ENCODE measurements at places on chromosomes 11 and 22.

- DNase-seq, result no peak
These were observed 23.5 kb downstream of the TENM4 start for GRCh38 chr11:79417069-79417920.

DNA sequence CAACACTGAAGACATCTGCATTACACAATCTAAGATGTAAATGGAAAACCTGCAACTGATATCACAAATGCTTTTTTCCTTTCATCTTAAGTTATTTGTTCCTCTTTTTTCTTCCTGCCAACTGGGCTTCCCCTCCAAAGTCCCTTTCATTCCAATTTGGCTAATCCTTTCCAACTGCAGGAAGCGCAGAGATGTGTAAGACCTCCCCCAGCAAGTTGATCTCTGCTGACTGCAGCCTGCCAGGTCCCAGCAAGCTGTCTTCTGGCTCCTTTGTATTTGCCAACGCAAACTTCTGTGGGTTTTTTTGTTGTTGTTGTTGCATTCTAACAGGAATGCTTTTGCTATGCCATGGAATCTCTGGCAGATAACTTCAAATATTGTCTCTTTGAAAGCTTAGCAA is 38.5 kb upstream of the LRRC4C start:
- DNase-seq, result no peak

DNA sequence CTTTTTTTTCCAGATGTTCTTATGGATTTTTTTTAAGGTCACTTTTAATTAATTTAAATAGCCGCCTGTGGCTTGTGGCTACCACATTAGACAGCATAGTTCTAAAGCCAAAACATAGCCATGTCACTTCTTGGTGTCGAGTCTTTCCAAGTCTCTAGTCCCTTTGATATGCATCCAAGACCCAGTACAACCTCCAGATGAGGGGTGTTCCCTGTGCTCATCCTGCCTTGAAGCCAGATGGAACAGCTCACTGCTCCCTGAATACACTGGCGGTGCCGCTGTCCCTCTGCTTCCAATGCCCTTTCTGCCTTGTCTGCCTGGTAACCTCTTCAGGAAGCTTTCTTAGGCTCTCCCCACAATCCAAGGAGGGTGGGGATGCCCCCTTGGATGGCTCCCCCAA is 338.0 kb downstream of the TENM4 start:
- no peak for DNase-seq

DNA sequence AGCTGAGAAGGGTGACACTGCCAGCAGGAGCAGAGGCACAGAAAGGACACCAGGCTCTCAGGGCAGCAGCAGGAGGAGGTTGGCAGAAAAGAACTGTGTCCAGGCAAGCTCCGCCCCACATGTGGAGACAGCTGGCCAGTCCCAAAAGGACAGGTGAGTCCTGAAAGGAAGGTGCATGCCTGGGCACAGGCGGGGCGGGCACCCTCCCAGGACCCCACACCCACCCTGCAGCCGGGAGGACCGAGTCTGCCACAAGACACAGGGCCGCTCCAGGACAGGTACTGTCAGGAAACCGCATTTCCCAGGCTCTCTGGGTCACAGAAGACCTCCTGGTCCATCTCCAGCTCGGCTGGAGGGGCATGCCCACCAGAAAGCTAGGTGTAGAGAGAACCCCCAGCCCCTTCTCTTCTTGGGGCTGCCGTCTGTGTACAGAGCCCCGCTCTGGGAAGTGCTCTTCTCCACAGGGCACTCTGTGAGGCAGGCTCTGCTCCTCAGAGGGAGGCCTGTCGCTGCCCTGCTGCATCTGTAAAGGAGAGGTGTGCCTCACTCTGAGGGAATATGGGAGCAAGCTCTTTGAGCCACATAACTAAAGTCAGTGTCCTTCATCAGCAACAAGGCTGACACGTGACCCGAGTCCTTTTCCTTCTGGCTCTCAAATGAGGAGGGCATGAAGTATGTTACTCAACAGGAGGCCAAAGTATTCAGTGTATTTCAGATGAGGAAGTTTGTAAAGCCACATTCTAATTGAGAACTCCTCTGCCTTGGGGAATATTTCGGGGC is 50.5 kb downstream of the CLTCL1 start:
- no peak for DNase-seq

GRCh38 chr11:27471589-27472397 is 797 bp downstream of the LGR4 start:
- peak; percentile 42 for DNase-seq

DNA sequence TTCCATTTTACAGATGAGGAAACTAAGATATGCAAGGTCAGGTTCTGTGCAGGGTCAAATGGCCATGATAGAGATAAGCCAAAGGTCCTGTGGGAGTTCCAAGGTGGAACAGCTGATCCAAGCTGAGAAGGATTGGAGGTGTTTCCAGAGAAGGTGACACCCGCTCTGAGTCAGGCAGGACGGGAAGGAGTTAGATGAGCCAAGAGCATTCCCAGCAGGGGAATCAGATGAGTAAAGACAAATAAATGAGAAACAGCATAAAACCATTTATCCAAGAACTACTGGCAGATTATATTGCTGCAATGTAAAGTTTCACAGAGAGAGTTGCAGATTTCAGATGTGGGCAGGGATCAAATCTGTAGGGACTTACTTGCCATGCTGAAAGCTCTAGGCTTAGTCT is 18.9 kb upstream of the HEPHL1 start:
- no peak for DNase-seq

DNA sequence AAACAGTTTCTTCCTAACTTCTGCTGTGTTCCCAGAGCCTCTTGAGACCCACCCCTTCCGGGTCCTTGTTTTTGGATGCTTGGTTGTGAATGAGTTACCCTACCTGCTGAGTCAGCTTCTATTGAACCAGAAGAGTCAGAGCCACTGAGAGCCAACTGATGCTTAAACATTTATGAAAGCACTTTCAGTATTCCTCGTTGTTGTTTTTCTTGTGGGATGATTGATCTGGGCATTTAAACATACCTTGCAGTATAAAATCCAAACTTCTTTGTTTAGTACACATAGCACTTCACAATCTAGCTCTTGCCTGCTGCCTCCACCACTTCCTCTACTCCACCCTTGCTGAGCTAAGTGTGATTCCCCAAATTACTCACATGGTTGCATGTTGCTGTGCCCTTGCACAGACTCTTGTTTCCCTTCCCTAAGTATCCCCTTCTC is 5.5 kb downstream of the PRSS23 start:
- DNase-seq, result peak; percentile 51

DNA sequence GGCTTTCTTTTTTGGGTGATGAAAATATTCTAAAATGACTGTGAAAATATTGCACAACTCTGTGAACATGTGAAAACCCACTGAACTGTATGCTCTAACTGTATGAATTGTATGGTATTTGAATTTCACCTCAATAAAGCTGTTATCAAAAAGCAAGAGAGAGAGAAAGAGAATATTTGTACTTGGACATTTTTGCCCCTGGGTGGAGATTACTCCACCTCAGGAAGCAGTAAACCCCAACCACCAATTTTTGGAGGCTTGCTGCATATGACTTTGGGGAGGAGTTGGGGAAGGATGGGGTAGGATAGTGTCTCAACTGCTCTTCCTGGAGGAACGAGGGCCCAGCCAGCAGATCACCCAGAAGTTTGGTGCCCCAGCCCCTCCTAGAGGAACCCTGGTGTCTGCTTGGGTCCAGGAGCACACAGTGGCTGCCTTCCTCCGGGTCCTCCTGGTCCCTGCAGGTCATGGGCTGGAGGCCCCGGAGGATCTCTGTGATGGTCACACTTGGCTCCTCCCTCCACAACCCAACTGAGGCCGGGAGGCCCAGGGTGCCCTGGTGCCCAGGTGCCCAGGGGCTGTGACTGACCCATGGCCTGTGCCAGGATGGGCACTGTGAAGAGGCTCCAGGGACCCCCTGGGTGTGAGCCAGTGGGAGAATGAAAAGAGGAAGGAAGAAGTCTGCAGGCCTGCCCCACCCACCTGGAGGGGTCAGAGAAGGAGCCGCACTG is 15.3 kb upstream of the PICK1 start:
- DNase-seq, result no peak

DNA sequence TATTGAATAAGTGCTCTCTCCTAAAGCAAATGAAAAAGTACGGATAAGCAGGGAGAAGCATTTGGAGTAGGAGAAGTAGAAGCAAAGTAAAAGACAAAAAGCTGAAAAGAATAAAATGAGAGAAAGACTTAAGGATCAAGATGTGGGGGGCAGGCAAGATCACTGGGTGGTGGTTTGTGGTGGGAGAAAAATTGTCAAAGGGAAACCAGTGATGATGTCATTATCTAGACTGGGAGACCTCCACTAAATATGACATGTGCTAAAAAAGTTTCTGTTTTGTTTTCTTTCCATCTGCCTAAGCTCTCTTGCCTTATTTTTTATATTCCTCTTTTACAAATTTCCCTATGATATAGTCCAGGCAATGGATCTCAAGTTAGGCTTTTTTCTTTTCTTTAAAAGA is 14.8 kb upstream of the MAML2 start:
- DNase-seq, result no peak

DNA sequence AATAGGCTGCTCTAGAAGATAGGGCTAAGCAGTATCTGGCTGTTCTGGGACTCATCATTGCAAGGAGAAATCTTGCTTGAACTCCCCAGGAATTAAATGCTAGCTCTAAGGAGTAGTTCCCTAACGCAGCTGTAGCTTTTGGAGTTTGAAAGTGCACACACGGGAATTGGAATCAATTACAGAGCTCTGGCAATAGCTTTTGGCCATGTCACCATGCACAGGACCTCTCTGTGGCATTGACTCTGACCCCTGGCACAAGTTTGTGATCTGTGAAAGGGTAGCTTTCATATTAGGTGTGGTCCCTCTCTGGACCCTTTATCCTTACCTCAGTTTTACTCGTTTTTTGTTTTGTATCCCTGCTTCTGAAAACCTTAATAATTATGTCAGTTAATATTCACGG is 121.6 kb downstream of the FAT3 start:
- no peak for DNase-seq

- peak; percentile 24 for DNase-seq
These were observed 1.1 kb downstream of the NLRP6 start for GRCh38 chr11:279040-279965.

GRCh38 chr22:45867906-45868555 is 108.9 kb downstream of the WNT7B start:
- DNase-seq, result no peak

GRCh38 chr11:95363164-95363563 is 132.2 kb upstream of the SESN3 start:
- DNase-seq, result no peak

GRCh38 chr11:8056810-8057463 is 24.1 kb upstream of the TUB start:
- DNase-seq, result no peak

DNA sequence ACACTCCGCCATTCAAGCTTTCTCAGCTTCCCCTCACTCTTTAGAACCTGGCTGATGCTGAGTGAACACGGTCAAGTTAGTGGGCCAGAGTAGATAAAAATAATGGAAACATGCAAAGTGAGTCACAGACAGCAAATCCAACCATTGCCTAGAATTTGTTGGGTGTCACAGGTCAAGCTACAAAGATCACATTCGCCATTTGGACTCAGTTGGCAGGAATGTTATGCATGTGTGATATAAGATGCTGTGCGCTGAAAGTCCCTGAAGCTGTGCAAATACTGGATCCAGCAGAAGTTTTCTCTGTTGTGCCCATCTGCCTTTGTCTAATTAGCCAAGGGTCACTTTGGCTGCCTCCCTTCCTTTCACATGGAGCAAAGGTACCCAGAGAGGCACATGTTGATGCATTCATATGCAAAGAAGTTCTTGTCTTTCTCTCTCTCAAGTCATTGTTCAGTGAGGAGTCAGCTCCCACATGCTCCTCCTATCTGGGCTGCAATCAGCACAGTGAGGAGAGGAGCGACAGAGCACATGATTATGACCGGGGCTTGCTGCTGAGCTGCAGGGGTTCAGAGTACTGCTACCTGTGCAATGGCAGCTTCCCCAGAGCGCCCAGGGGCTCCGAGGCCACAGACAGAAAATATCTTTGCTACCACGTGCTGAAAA is 39.7 kb downstream of the FLI1 start:
- DNase-seq, result peak; percentile 63

DNA sequence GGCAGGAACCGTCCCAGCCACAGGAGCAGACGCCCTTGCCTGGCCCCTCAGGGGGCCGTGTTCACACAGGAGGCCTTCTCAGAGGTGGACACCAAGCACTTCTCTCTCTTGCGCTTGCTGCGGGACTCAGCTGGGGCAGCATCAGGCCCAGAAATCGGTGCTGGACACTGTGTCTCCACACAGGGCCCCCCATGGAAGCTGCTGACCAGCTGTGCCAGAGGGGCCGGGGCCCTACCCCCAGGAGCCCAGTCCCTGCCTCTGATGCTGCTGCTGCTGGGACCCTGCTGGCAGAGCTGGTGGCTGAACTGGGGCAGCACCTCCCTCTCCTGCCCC is 4.0 kb downstream of the PLXNB2 start:
- DNase-seq, result no peak

DNA sequence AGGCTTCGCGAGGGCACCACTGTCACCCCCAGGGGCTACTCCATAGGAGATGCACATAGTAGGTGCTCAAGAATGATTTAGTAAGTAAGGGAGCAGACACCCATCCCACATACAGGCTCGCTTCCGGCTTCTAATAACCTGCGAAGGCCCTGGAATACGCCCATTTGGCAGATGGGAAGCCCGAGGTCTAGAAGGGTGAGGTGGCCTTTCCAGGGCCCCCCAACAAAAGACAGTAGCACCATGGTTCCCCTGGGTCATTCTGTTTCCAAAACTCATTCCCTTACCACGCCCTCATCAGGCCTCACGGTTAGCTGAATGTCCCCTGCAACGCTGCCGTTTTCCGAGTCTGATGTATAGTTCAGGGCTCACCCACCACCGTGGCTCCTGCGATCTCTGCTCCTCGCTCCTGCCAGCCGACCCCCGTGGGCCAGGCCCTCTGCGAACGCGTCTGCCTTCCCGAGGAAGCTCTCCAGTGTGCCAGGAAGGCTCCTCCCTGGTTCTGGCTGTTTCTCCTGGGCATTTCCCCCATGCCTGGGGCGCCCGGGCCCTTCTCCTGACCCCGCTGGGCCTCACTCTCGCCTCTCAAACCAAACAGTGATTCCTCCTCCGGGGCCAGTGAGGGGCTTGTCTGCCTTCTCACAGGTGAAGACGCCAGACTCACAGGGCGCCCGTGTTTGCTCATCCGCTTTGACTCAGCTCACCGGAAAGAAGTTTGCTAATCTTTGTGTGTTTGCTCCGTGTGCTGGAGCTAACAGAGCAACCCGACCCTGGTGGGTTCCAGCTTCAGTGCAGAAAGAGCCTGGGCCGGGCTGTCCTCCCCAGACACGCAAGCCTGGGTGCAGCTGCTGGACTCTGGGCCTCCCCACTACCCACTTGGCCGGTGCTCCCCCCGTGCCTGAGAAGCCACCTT is 86.6 kb downstream of the RTL6 start:
- DNase-seq, result no peak

DNA sequence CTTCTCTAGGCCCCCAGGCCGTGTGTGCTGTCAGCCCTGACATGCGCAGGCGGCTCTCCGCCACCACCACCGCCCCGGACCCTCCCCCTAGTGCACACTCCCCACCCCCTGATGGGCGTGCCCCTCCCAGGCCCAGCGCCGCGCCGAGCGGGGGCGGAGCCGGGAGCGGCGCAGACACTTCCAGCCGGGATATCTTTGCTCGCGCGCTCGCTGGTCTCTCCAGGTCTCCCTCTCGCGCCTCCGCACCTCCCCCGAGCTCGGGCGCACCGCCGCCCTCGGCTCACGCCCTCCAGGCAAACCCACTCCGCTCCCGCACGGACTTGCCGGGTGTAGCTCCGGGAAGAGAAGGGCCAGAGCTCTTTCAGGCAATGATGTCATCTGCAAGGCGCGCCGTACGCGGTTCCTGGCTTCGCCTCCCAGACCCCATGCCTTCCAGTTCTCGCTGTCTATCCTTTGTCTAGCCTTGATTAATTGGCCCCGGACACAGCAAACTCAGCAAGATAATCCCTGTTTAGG is at the start of gene SCN3B:
Gene SCN3B (minus strand): TSS at position 59 of the 516 bp plus-strand sequence. CDS start 823 bp downstream, outside the sequence.
- DNase-seq, result peak; percentile 46

GRCh38 chr11:114262681-114263512 is 33.3 kb upstream of the NNMT start:
- DNase-seq, result no peak

GRCh38 chr11:832529-833113 is at the start of gene CD151:
Gene CD151, plus strand, starts transcription at chr11:832952. Its CDS starts 3,118 bp downstream, at chr11:836070.
- peak; percentile 53 for DNase-seq

Data from activated T-cell treated with anti-CD3 and anti-CD28 coated beads, Interleukin-2, amount 50 U/mL, for 48 hours (primary cell).